ENCODE measurements at places on chromosomes 11 and 22.

DNA sequence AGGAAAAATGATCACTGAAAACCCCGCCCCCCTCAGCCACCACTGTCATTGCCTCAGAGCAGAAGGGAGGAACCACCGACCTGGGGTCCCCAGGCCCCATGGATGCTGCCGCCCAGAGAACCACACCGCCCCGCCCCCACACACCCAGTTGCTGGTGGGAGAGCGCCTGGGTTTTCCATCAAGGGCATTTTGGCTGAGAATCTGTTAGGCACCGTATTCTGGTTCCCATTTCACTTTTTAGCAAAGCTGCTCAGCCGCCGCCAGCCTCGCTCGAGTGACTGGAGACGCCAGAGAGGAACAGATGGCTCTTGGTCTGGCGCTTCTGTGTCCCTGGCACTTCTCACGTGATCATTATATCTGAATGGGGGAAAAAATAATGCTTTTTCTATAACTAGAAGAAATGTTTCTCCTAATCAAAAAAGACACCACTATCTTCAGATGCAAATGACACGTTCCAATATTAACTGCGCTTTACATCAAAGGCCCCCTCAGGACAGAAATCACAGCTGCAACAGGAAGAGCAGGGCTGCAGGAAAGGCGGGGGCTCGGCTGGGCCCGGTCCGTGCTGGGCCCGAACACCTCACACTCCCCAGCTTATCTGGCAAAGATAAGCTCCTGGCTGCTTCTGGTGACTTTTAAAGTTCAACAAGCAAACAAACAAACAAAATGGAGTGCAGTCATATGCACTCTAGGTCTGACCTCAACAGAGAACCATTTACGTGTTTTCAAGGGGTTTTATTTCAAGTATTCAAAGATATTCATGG is 149.8 kb downstream of the MPPED1 start:
- DNase-seq = no peak

DNA sequence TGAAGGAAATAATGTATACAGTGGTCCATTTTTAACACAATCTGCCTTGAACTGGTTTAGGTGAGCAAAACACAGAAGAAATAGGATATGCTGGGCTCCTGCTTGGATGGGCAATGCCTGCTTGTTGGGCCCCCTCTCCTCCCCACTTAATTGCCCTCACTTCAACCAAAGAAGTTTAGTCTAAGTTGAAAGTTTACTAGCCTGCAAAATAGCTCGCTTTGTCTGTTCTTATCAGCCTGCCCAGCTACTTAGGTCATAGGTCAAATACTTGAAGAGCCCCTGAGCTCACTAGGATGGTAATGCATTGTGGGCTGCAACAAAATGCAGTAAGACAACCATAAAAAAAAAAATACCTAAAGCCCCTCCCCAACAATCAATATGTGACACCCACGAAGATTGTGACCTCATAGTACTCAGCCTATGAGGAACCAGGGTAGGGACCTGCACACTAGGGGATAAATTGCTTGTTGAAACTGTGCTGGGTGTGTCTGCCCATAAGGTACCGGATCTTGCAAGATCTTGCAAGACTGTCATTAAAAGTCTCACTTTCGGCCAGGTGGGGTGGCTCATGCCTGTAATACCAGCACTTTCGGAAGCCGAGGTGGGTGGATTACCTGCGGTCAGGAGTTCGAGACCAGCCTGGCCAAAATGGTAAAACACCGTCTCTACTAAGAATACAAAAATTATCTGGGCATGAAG is 10.9 kb downstream of the DRICH1 start:
- DNase-seq = no peak

DNA sequence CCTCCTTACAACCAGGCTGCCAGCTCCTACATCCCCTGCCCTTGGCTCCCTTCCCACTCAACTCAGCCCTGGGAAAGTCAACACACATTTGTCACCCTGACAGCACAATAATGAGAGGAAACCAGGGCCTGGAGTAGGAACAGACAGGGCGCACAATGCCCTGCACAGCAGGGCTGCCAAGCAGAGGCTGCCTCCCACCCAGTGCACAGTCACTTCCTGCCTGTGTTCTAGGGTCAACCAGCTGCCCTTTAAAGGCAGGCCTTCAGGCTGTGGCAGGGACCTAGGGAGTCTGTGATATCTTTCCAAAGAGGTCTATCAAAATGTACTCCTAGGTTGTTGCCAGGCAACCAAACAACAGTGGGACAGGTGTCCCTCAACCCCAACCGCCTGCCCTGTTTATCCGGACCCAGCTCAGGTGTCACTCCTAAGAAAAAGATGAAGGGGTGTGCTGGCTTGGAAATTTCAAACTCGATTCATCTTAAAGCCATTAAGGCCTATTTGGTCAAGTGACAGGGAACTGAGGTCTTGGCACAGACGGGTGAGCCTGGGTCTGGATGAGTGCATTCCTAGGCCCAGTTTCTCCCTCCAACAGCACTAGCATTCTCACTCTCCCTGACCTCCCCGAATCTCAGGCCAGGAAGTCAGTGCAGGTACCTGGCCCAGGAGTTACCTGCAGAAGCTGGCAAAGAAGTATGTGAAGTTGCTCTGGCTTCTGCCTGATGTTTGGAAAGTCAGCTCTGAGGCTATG is 110.3 kb upstream of the PITPNB start:
- peak; percentile 67 for DNase-seq

GRCh38 chr11:103807806-103808205 is 228.6 kb upstream of the DDI1 start:
- no peak for DNase-seq

- no peak for DNase-seq
These were observed 18.2 kb downstream of the RTN4R start for GRCh38 chr22:20249797-20250354.

- no peak for DNase-seq
These were observed 20.7 kb upstream of the C11orf96 start for GRCh38 chr11:43921561-43922294.

- no peak for DNase-seq
These were observed 332.2 kb downstream of the LUZP2 start for GRCh38 chr11:24828938-24829605.

GRCh38 chr11:66542362-66542761 is 3.5 kb downstream of the ZDHHC24 start:
- no peak for DNase-seq

DNA sequence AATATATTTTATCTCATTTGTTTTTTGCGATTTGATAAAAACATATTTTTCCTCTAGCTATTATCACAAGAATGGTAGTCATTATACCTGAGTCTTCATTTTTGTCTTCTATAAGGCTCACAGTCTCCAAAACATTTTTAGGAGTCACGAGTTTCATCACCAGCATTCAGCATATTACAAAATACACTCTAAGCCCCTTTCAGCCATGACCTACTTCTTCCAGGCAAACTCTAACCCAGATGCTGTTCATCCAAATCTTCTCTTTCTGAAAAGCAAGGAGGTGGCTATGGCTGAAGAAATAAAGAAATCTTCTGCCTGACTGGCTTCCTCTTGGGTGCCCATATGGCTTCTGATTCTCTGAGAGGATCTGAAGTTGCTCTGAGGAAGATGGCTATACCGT is 35.7 kb upstream of the USP47 start:
- no peak for DNase-seq

GRCh38 chr11:6778518-6778917 is 4.3 kb upstream of the OR2AG1 start:
- no peak for DNase-seq

- DNase-seq = no peak
These were observed 19.2 kb upstream of the FNBP4 start for GRCh38 chr11:47786373-47786772.

DNA sequence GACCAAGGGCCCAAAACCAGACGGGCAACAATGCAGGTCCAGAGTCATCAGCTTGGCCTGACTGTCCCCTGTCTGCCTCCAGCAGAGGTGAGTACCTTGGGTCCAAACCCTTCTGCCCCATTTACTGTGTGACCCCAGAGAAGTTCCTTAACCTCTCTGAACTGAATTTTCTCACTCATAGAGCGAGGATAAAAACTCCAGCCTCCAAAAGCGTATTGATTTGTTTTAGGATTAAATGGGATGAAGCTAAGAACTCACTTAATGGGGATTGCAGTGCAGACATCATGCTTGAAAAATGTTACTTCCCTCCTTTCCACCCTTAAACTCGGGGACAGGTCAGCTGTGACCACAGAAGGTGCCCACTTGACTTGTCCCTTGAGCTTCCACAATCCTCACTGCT is 22.6 kb downstream of the IGLL1 start:
- DNase-seq = no peak

- peak; percentile 69 for DNase-seq
These were observed 26.4 kb downstream of the LRFN4 start for GRCh38 chr11:66883016-66883965.

DNA sequence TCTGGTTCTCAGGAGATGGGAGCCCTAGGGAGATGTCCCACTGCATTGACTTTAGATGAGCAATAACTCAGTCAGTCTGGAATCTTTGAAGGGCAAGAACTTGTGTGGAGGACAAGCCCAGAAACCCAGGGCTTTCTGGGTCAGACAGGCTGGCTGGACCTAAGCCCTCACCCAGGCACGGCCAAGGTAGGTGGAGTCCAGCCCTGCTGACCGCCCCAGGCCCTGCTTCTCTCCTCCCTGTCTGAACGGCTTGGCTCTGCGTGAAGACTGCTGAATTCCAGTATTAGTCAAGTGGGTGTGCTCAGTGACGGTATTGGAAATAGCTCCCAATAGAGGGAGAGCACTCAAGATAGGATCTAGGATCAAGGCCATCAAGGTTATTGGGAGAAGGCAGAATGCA is 6.1 kb downstream of the CXCR5 start:
- no peak for DNase-seq

GRCh38 chr22:30413001-30413400 is 12.6 kb upstream of the MTFP1 start:
- DNase-seq = no peak

- DNase-seq = no peak
These were observed 5.6 kb downstream of the SYTL2 start for GRCh38 chr11:85805387-85805786.

GRCh38 chr11:34909415-34909814 is 6.8 kb downstream of the APIP start:
- DNase-seq = no peak

GRCh38 chr22:38938925-38939324 is 18.5 kb upstream of the APOBEC3A start:
- DNase-seq = no peak

DNA sequence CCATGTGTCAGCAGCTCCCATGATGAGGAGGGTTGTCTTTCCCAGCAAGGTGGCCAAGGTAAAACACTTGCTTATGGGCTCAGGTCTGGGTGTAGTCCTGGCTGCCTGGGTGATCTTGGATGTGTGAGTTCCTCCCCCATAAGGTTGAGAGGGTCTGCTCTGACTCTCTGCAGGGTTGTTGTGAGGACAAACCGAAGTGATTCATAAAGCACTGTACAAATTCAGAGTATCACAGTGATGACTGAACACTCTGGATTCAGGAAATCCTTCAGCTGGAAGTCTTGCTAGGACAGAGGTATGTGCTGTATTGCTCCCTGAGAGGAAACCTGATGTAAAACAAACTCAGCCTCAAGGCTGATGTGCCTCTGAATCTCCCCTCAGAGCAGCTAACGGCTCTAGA is 220.9 kb upstream of the PITPNB start:
- DNase-seq = no peak

DNA sequence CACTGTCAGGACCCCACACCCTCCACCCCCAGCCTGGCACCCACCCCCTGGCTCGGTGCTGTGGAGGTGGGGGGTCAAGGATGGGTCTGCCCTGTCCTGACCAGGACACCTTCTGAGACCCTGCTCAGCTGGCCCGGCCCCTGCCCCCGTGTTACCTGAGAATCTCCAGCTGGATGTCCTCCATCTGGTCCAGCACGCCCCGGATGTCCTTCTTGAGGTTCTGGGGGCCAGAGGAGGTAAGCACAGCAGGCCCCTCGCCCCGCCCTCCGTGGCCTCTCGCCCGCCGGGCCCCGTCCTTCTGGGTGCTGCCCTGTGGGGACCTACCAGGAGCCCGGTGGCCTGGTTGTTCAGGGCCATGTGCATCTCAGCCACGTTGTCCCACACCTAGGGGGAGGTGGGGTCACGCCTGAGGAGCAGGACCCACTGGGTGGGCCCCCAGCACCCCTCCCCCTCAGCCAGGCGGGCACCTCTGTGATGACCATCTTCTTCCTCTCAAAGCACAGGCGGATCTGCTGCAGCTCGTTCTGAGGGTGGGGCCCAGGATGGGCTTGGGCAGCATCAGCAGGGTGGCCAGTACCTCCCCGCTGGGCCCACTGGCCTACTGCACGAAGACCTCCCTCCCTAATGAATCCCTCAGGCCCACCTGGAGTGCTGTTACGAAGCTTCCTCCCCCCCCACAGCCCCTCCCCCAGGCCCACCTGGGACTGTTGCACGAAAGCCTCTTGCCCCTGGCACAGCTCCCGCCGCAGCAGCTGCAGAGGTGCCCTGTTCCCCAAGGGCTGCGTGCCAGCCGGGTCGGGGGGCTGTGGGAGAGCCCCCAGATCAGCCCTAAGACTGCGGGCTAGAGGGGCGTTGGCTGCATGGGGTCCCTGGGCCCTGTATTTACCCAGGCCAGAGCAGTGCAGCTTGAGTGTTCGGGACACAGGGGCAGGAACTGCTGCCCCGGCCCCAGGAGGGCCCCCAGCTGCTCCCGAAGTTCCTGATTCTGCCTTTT is 1.3 kb downstream of the CCDC188 start:
- no peak for DNase-seq

DNA sequence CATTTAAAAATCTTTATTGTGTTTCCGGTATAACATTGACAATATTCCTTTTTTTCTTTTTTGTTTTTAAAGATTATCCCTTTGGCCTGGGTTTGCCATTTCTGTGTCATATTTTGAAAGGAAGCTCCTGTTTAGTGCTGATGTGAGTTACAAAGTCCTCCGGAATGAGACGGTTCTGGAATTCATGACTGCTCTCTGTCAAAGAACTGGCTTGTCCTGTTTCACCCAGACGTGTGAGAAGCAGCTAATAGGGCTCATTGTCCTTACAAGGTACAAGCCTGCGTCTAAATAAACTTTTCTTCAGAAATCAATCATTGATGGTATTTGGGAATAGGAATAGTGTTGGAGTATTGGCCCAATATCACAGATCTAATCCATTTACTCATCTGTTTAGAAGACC is 19.8 kb downstream of the PIWIL4 start:
- no peak for DNase-seq
